Stimulated activated CD8-positive, alpha-beta memory T cell treated with anti-CD3 and anti-CD28 coated beads, Interleukin-15, amount 100 ng/mL, for 4 hours (primary cell): ENCODE measurements at places on chromosomes 4 and X.

DNA sequence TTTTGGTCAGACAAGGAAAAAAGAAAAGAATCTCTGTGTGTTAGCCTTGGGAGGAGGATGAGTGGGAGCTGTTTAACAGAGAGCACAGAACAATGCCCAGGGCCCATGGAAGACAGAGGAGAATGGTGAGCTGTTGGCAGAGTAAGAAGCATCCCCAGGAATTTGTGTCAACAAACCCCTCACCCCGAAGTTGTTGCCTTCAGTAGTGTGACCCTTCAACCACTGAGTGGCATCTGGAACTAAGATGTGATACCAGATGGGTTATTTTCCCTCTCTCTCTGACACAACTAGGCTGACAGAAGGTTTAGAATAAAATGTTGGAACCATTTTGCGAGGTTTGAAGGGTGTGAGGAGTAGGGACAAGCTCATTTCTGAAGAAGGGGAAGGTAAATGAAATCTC lies 25.1 kb downstream of the IGSF1 start:
- DNase-seq: no peak

DNA sequence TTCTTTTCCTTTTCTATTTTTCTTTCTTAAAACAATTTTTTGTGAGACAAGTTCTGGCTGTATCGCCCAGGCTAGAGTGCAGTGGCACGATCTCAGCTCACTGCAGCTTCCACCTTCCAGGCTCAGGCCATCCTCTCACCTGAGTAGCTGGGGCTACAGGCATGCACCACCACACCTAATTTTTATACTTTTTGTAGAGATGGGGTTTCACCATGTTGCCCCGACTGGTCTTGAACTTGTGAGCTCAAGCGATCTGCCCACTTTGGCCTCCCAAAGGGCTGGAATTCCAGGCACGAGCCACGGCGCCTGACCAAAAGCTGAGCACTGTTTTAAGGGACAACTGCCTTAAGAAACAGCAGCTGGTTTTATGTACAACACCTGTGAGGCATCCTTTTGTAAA lies 9.3 kb upstream of the NAT8L start:
- DNase-seq: no peak

DNA sequence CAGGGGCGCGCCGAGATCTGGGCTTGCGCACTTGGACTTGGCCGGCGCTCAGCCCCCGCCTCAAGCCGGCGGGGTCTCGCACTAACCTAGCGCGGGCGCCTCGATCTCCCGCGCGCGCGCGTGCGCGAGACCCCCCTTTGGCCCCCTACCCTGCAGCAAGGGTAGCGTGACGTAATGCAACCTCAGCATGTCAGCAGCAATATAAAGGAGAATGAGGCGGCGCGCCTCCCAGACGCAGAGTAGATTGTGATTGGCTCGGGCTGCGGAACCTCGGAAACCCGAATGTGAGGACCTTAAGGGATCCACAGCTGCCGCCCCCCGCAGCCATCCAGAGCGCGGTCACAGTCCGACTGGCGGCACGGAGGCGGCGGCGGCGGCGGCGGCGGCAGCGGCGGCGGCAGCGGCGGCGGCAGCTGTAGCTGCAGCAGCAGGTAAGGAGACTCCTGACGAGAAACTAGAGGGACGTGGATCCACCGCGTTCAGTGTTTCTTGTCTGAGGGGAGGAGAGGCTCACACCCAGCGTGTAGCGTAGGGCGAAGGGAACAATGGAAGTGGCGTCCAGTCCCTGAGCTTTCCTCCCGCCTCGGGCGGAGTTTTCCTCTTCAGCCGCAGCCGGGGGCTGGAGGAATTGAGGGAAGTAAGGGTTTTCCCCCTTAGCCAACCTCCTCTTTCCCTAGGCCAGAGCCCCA lies at the start of the genes SATL1 and ZNF711:
Gene SATL1, minus strand, starts transcription at position 19 of the 689 bp plus-strand sequence. CDS start 134,811 bp downstream, outside the sequence.
Gene ZNF711, plus strand, starts transcription at position 231 of the 689 bp plus-strand sequence. CDS start 3,582 bp downstream, outside the sequence.
- no peak for DNase-seq

GRCh38 chr4:106367072-106367471 lies 1.5 kb downstream of the GIMD1 start:
- no peak for DNase-seq

DNA sequence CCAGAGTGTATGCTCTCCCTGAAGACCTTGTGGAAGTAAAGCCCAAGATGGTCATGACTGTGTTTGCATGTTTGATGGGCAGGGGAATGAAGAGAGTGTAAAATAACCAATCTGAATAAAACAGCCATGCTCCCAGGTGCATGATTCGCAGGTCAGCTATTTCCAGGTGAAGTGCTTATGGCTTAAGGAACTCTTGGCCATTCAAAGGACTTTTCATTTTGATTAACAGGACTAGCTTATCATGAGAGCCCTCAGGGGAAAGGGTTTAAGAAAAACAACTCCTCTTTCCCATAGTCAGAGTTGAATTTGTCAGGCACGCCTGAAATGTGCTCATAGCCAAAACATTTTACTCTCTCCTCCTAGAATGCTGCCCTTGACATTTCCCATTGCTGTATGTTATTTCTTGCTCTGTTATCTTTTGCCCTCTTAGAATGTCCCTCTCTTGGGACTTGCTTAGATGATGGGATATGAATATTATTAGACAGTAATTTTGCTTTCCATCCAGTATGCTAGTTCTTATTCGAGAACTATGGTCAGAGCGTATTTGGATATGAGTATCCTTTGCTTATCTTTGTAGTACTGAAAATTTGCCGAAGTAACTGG lies 88.6 kb downstream of the PLS3 start:
- DNase-seq: no peak

DNA sequence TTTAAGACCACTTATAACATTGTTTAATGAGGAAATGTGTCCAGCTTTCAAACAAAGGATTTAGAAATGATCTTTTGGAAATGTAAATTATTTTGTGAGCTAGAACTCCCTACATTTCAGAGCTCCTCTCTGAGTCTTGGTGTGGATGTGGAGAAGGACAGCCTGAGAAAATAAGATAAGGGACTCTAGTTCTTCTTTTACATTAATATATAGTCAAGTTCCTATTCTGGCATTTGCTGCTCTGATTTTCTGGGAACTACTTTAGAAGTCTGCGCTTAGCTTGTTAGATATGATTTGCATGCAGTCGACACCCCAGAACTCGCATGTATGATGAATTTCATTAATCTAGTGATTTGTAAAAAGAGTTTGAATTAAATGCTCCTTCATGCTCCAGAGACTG lies 45.5 kb downstream of the TSPAN7 start:
- no peak for DNase-seq

DNA sequence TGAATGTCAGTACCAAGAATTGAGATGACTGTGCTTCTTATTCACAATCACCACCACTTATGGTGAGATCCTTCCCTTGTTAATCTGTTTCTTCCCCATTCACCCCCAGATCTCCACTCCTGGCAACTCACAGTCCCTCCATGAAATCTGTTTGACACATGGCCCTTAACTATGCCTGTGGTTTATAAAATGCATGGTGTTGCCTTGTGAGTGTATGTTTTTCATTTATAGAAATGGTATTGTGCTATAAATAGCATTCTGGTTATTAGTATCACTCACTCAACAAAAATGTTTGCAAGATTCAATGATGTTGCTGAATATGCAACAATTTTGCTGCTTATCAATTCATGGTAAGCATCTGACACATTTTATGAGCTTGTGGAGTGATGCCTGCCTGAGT lies 131.0 kb downstream of the PRKX start:
- no peak for DNase-seq

DNA sequence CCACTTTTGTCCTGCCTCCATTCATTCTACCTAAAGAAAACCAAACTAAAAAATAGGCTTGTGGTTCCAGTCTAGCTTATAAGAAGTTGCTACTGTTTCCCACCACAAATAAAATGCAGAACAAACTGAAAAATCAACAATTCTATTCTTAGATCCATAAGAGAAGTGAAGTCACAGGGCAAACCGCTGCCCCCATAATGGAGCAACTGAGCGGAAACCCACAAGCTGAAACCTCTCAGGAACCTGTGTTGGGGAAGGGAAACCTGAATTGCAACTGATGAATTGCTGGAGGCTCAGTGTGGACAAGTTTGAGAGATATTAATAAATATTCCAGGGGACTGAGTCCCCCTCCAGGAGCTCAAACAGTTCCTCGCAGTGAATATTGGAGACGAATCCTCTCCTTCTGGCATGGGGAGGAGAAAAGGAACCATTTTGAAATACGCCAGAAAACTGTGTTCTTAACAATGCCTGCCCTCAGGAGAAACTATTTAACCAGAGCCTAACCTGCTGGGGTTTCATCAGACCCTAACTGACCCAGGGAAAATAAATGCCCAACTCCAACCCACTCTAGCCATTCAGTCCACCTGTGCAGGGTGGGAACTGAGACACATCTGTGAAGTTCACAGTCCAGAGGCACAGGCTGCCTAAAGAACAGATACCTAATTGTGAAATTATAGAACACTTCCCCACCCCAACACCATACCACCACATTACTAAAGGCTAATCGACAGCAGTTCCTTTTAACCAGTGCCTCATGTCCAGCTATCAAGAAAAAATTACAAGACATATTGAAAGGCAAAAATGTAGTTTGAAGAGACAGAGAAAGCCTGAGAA lies 22.8 kb upstream of the SH3RF1 start:
- DNase-seq: no peak

DNA sequence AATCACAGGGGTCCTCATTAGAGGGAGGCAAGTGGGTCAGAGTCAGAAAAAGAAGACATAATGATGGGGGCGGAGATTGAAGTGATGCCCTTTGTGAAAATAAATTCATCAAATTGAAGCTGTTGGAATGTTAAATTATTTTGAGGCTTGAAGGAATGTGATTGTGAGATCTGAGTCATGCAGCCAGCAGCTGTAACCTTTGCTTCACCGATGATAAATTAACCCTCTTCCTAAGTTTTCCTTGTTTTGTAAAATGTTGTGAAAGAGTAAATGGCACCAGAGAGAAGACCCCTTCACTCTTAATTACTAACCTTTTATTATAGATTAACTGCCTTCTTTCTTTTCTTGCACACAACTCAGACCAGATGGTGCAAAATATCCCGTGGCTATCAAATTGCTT lies 47.7 kb upstream of the FAM9A start:
- no peak for DNase-seq

DNA sequence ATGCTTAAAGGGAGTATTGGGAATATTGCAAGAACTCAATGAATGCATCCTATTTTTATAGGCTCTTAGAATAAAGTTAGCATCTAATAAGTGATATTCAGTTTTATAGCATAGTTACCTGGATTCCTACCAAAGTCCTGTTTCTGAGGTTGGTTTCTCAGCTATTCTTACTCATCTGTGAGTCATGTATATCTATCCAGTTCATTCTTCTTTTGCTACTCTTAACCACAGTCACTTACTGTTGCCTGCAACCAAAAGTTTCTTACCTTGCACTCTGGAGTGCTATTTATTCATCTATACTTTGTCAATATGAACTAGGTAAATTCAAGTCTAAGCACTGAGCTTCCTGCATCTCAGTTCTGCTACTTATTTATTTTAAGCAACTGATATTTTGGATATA lies 322.5 kb downstream of the HS3ST1 start:
- no peak for DNase-seq

GRCh38 chrX:148135738-148136137 lies 154.6 kb downstream of the FMR1NB start:
- no peak for DNase-seq

- DNase-seq: no peak
Measured at GRCh38 chr4:5932035-5932568, 39.2 kb upstream of the CRMP1 start.

DNA sequence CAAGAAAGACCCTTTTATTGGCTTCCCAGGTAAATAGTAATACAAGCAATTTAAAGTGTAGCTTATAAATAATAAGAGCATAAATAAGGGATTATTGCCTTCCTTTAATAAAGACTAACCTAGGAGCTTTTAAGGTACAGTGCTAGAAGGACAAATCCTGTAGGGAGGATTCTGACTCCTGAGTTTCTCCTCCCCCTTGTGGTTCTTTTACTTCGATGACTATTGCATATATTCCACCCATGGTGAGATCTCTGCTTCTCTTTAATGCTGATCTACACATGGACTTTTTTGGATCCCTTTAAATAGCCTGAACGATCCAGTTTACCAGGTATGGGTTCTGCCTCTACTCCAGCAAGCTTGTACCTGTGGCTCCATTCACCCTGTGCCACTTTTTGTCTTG lies 2.5 kb downstream of the GALNT7 start:
- DNase-seq: no peak

- DNase-seq: no peak
Measured at GRCh38 chrX:71251466-71251973, 2.4 kb downstream of the ZMYM3 start.

DNA sequence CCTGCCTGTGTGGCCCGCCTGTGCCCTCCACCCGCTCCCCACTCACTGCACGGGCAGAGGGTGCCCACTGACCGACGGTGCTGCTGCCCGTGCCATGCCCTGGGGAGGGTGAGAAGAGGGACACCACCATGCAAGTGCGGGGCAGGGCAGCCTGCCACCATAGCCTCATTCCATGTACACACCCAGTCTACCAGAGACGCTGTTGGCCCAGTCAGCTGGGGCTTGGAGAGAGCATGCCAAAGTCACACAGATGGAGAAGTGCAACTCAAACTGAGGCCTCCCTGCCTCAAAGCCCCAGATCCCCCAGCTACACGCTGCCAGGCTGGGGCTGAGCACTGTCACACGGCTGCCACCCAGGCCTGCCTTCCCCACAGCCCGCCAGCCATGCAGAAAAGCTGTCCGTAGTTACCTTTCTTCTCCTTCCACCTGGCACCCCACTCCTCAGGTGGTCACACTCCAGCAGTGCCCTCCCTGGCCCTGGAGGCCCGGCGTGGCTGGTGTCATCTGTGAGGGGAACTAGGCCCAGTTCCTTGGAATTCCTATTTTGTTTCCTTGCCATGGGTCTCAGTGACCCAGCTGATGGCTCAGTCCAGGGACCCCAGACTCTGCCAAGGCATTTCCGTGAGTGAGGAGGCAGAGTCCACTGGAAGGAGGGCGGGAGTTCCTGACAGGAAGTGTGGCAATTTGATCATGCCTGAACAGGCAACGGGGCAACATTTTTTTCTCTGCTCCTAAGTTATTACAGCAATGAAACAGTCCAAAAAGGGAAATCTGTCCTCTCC lies at the start of gene SLC2A9:
Gene SLC2A9, minus strand, starts transcription at position 627 of the 782 bp plus-strand sequence. Its CDS starts 68 bp downstream, at position 559.
- DNase-seq: no peak

- no peak for DNase-seq
Measured at GRCh38 chrX:23884427-23885024, 23.2 kb downstream of the APOO start.

- DNase-seq: no peak
Measured at GRCh38 chr4:41613386-41613785, 75.4 kb downstream of the LIMCH1 start.

DNA sequence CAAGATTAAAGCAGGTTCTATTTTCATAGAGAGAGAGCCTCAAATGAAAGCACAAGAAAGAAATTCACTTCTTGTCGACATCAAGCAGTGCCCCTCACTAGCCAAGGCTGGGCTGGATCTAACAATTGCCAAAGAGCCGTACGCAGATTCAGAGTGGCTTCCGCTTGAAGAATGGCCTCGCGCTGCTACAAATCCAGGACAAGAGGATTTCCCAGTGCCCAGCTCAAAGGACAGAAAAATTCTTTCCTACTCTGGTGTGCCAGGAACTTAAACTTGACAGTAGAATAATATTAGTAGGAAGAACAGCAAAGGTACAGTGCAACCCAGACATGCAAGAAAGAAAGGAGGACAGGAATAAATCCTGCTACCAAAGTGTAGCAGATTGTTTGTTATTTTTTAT lies 56.5 kb upstream of the PPARGC1A start:
- DNase-seq: no peak
